ENCODE measurements at places on chromosomes 11 and 22.
A peak's percentile ranks its signal among the peaks of the same experiment; 100 is the strongest.

GRCh38 chr22:17818180-17818579, 43.9 kb upstream of the BID start:
- DNase-seq: no peak

DNA sequence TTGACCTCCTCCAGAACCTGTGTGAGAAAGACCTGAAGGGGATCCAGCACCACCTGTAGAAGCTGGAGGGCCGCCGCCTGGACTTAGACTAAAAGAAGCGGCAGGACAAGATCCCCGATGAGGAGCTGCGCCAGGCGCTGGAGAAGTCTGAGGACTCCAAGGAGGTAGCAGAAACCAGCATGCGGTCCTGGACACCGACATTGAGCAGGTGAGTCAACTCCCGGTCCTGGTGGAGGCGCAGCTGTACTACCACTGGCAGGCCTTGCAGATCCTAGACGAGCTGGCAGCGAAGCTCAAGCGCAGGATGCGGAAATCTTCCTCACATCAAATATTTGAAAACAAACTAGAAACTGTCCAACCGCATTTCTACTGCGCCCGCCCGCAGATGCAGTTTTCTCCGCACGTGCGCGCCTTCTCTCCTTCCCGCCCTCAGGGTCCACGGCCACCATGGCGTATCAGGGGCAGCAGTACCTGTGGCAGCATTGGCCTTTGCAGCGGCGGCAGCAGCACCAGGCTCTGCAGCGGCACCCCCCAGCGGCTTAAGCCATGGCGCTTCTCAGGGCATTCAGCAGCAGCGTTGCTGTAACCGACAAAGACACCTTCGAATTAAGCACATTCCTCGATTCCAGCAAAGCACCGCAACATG, 10.2 kb downstream of the CLDN25 start:
- no peak for DNase-seq

DNA sequence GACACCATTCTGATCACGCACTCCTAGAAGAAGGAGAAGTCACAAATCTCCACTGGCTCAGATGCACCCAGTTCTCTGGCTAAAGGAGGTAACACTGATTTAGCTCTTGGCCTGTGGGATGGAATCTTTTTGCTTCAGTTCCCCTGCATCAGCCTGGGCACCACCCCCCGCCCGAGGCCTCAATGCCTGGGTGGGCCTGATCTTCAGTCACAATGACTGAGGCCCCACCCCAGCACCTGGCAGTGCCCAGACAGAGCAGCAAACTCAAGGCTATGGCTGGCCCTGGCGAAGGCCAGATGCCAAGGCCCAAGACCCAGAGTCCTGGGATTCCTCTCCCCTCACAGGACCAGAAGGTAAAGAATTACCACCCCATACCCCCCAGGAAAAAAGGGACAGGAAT, 5.0 kb downstream of the CYB561A3 start:
- DNase-seq: no peak

- DNase-seq: no peak
Observed at GRCh38 chr11:63908631-63909401, 8.1 kb downstream of the RCOR2 start.

DNA sequence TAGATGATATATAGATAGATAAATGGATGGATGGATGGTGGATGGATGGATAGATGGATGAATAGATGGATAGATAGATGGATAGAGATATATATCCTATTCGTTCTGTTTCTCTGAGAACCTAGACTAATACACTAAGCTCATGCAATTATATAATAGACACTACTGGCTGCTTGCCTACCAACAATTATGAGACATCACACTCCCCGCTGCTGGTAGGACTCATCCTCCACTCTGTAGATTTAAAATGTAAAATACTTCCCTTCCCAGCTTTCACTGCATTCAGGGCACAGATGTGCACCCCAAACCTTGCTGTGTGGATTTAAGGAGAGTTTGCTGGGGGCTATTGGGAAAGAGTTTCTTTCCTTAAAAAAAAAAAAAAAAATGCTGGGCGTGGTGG, 28.3 kb upstream of the RCN1 start:
- DNase-seq: no peak

DNA sequence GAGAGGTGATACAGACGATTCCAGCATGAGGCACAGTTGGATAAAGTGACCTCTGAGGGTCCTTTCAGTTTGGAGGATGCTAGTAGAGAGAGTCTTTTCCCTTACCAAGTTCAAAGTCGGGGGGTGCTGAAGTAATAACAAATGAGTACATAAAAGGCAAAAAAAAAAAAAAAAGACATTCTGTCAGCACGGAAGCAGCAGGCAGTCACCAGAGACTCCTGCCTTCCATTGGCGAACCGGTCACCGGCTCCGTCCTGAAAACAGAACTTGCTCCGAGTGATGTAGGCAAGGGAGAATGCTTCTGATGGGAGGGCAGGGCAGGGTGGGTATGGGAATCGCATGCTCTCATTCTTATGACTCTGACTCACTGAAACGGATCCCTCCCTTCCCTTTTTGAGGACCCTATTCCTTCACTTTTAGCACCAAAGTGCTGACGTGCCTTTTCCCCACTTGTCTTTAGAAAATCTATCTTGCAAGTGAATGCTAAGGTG, 65.9 kb downstream of the PRR5L start:
- DNase-seq: peak; percentile 85

GRCh38 chr22:17945888-17946648, 78.3 kb downstream of the MICAL3 start:
- DNase-seq: no peak

DNA sequence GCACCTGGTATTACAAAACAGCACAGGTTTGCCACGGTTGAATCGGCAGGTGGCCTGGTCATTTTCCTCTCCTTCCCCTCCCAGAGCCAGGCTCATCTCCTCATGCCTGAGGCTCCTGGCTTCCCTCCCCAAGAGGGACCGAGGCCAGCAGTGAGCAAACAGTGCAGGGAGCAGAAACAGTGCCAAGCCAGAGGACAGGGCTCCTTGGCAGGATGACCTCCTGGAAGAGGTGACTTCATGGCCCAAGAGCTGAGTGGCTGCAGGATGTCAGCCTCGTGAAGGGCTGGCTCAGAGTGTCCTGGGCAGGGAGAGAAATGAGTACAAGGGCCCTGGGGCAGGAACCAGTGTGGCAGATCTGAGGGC, 22.8 kb upstream of the PPFIA1 start:
- DNase-seq: no peak

DNA sequence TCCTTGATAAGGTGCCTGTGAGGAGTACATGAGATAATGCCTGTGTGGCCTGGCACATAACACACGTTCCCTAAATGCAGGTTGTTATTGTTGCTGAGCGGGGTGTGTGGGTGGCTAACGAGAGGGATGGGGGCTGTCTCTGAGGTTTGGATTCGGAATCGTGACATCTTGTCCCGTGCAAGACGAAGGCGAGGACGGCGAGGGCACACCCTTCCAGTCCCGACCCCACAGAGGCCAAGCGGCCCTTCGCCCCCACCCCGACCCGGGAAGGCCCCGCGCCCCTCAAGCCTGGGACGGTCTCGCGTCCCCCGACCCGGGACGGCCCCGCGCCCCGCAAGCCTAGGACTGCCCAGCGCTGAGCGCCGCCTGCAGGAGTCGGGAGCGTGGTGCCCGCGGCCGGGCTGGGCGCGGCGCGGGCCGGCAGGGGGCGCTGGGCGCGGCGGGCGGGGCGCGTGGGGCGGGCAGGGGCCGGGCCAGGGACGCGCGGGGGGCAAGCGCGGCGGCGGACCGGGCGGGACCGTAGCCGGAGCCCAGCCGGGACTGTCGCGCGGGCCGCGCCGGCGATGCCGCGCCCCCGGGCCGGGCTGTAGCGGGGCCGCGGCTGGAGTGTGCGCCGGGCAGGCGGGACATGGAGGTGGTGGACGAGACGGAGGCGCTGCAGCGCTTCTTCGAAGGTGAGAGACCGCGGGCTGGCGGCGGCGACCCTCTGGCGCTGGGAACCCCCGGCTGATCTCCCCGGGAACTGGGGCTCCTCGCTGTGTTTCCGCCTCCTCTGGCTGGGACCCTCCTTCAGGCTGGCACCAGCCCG, at the start of gene MYRF:
TSS of gene MYRF (plus strand) at position 520 of the 808 bp plus-strand sequence. CDS start at position 629, 109 bp downstream.
- peak; percentile 68 for DNase-seq

GRCh38 chr22:49583341-49583740, 244.3 kb downstream of the BRD1 start:
- no peak for DNase-seq

GRCh38 chr11:97610000-97610399, 1220.2 kb downstream of the JRKL start:
- DNase-seq: no peak

DNA sequence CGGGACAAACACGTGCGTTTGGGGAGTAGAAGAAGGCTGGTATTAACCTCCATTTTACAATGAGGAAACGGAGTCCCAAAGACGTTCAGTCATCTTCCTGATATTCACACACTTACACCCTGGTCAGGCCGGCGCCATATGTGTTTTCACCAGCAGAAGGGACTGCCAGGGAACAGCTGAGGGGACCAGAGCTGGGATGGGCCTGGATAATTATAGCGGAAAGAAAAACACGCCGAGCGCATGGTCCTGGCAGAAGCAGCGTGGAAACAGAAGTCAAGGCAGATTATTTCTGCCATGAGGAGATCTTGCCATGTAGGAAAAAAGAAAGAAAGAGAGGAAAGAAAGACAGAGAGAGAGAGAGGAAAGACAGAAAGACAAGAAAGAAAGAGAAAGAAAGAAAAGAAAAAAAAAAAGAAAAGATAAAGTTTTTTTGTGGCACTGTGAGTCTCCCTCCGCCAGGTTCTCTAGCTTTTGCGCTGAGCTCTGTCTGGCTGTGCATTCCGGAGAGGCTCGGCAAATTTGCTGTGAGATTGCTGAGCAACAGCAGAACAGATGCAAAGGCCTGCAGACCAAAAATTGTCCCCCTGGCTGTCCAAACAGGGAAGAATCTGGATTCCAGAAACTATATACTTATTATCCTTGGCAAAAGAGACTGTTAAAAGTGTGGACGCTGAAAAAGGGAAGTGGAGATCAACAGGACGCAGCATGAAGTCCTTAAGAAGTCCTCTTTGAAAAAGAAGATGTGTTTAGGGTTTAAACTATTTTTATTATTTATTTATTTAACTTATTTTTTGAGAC, 1.3 kb upstream of the UCP2 start:
- DNase-seq: no peak

DNA sequence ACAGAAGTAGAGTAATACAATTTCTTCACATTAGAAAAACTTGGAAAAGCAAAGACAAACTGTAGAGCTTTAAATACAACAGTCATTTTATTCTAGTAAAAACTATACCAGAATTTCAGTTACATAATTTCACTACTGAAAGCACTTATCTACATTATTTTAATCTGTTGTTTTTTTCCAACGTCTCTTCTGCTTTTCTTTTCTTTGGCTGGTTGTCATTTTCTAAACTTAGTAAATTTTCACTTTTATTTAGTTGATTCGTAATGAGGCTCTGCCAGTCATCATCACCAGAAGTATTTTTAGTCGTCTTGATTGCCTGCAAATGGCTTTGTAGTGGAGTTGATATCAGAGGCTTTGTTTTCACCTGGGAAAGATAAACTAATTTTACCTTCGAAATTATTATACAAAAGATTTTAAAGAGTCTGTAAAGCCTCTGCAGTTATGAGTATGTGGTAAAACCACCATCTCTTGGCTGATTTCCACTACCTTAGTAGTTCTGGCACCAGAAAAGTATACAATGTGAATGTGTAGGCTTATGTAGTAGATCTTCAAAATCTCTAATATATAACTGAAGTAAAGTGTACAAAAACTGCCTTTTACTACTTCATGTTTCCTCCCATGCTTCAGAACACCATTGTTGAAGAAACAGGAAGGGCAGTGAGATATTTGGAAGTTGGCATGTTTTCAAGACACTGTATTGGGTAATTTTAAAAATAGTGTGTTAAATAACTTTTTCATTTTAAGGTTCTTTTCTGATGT, 19.2 kb downstream of the EIF3M start:
- no peak for DNase-seq

DNA sequence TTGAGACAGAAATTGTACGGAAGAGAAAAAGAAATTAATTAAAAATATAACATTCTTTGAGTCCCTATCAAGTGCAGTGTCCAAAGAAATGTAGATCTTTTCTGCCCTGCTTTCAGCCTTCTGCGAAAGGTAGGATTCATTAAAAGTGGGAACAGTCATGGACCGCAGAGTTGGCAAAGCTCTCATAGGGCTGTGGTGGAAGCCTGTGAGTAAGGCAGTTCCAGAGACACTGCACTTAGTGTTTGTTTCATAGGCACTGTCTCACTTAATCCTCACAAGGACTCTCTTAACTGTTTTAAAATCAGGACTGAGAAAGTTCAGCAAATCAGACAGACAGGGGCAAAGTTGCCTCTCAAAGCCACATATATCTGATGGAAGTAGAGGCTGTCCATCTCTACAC, 5.5 kb downstream of the MRGPRX2 start:
- DNase-seq: no peak

GRCh38 chr11:75229466-75229865, 11.1 kb upstream of the TPBGL start:
- DNase-seq: no peak
